Stomach (tissue), 19 donors: ENCODE measurements at places on chromosomes 1 and 21. TPM values are rescaled to one million over a fixed set of nuclear protein-coding genes. Genes with fewer than 3 reads are reported as not detected.

TTC34 gene
- 0.37 TPM for total RNA-seq

DNA sequence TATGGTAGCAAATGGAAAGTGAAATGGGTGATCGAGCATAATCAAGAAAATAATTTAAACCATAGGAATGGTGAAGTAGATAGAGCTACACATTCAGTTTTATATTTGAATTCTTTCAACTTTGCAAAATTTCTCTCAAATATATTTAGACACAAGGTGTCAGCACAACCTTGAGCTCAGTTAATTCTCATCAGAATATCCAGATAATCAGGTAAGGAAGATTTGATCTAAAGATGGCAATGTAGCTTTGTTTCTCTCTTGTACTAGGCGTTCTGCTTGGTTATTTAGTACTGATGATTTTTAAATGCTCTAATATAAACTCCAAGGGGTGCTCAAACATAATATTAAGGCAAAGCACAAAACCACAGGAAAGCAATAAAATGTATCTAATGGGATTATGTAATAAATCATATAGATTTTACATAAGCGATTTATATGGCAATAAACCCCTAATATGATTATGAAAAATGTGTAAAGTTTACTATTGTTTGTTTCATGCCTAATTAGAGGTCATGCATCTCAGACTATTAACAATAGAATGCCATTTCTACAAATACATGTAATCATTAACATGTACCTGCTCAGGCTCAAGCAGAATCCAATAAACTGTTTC is 32.4 kb upstream of the SERTAD4 start:
- DNase-seq, result no peak
- no peak overlapping the region for H3K4me3 ChIP-seq
- no peaks in the 10 kb centered on the region for H3K27me3 ChIP-seq
- no peaks in the 10 kb centered on the region for H3K4me1 ChIP-seq

GRCh38 chr1:225159793-225160192 is 230.3 kb downstream of the DNAH14 start:
- no peaks in the 10 kb centered on the region for H3K27me3 ChIP-seq
- no peaks in the 10 kb centered on the region for H3K4me1 ChIP-seq
- H3K4me3 ChIP-seq, result no peak overlapping the region
- H3K36me3 ChIP-seq, result no peaks in the 10 kb centered on the region
- no peak overlapping the region for H3K27ac ChIP-seq

- H3K4me3 ChIP-seq, result no peak overlapping the region
- H3K27ac ChIP-seq, result no peak overlapping the region
- no peaks in the 10 kb centered on the region for H3K4me1 ChIP-seq
- H3K27me3 ChIP-seq, result no peaks in the 10 kb centered on the region
Measured at GRCh38 chr1:34115233-34115632, 49.8 kb downstream of the CSMD2 start.

DNA sequence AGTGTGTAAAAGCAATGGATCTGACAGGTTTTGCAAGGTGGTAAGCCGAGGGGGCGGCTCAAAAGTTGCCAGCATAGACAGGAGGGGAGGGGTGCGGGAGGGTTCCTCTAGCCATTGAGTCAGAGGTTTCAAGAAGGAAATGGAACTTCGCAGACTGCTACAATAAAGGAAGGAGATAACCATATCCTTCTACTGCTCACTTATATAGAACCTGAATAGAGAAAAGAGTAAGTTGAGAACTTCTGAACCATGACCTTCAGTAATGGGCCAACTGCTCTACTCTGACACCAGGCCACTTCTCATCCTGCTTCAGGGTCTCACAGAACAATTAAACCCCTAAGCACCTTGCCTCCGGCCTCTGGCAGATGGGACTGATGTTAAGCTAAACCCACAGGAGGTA is 26.3 kb upstream of the BCAR3 start:
- H3K27ac ChIP-seq, result no peak overlapping the region
- peaks cover 9% of the 10 kb centered on the region for H3K4me1 ChIP-seq
- DNase-seq, result no peak
- H3K27me3 ChIP-seq, result no peaks in the 10 kb centered on the region
- H3K36me3 ChIP-seq, result no peaks in the 10 kb centered on the region
- no peak overlapping the region for H3K4me3 ChIP-seq
